ENCODE measurements at places on chromosomes 12 and 14.

DNA sequence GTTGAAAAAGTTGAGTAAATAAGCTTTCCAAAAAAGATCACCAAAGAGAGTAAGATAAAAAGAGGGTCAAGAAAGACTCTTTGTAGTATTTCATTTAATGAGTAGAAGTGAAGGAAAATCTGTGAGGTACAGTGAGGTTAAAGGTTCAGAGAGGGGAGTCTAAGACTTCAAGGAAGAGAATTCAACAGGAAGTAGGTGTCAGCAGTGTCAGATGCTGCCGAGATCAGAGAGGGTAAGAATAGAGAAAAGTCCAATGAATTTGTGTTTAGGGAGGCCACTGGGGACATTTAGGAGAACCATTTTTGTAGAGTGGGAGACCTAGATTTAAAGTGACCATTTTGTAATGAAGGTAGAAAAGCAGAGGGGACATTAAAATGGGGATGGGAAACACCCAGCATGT lies 71.6 kb upstream of the KRAS start:
- DNase-seq = no peak

GRCh38 chr14:86373886-86374285 lies 843.9 kb downstream of the FLRT2 start:
- no peak for DNase-seq

DNA sequence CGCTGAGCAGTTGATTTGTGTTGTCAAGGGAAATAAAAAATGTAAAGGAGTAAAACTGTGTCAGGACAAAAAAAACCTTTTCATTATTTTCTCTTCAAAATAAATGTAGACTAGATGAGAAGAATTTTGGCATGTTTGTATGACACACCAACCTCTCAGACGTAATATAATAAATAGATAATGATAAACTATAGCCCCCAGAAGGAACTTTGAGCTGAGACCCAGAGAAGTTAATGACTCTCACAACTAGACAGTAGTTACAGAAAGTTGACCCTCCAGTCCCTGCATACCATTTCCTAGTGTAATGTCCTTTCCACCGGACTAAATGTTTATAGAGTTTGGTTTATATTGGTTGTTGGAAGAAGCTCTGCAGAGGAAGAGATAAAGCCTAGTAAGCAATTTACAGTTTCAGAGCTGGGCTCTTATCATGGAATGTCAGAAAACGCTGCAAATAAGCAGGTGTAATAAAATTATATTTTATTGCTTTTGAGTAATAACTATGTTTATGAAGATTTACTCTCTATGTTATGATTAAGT lies 97.3 kb downstream of the TRHDE start:
- no peak for DNase-seq

DNA sequence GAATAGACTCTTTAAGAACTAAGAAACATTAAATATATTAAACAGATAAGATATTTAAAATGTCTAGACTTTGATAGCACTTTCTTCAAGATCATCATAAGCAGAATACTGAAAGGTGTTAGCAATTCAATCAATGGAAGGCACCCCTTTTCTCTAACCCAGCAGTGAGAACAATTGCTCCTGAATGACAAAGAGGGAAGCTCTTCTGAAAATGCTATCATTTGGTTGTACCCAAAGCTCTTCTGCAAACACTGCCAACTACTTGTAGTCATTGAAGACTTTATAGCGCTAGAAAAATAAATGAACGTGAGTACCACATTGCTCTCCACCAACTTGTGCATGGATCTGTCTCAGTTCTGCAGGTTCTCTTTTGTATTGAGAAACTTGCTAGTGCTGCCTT lies 62.2 kb upstream of the LMO3 start:
- DNase-seq = no peak

- no peak for DNase-seq
Measured at GRCh38 chr12:13041224-13041623, 3.0 kb upstream of the FAM234B start.

DNA sequence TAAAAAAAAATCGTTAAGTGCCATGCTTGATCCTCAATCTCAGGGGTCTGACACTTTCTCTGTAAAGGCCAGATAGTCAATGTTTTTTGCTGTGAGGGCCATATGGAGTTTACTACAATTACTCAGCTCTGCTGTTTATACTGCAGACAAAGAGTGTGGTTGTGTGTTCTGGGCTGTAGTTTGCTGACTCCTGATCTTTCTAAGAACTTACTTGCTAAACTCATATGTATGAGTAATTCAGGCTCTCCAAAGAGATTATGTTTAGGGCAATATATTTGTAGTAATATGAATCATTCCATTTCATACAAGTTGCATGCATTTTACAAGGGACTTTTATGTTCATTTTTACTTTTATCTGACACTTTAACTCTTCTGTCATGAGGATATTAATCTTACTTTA lies 188.2 kb downstream of the TMTC2 start:
- no peak for DNase-seq

DNA sequence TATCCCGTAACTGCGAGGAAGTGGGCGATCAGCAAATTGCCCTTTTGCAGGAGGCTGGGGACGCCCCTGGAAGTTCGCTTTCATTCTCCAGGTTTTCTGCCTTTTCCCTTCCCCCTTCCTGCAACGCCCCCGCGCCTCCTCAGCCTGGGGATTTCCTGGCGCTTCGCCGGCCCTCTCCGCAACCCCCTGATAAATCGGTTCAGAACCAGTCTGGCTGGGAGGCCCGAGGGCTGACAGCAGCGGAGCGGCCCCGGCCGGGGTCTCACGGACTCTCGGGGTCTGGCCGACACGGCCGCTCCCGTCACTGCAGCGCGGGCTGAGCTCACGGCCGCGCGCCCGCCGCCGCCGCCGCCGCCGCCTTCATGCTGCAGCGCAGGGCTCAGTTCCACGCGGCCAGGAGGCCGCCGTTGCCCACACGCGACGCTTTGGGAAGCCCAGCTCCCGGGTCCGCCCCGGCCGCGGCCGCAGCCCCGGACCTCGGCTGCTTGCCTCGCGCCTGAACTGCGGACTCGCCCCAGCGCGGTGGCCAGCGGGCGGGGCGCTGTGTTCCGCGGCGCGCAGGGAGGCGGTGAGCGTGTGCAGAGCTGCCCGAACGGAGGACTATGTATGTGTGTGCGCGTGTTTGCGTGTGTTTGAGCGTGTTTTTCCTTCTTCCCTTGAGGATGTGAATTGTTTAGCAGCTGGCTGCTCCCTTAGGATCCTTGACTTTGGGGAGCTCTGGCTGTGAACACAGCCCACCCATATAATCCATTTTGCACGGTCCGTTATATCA lies at the start of gene LRFN5:
LRFN5 (plus strand) TSS at position 345 of the 772 bp plus-strand sequence.
- DNase-seq = no peak

DNA sequence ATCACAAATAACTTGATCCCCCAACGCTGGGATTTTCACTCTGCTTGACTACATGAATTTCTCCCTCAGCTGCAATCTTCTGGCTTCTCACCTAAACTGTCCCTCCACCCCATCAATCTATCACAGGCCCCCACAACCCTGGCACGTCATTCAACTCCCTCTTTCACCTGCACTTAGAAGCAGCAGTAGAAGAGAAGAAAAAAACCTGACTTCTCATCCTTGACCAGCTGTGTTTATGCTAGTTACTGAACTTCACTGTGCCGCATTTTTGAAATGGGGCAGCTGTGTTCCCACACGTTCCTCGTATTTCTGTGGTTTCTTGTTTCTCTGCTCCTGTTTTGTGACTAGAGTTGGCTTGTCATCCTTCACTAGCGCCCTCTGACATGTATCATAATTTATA lies 35.0 kb downstream of the ITPR2 start:
- no peak for DNase-seq

- no peak for DNase-seq
Measured at GRCh38 chr14:36996857-36997590, 175.4 kb downstream of the SLC25A21 start.

- no peak for DNase-seq
Measured at GRCh38 chr14:93276031-93276716, 56.7 kb downstream of the BTBD7 start.

GRCh38 chr14:39861229-39861600 lies 429.0 kb upstream of the FBXO33 start:
- no peak for DNase-seq

GRCh38 chr12:126742241-126742641 lies 1524.7 kb upstream of the TMEM132C start:
- DNase-seq = no peak

DNA sequence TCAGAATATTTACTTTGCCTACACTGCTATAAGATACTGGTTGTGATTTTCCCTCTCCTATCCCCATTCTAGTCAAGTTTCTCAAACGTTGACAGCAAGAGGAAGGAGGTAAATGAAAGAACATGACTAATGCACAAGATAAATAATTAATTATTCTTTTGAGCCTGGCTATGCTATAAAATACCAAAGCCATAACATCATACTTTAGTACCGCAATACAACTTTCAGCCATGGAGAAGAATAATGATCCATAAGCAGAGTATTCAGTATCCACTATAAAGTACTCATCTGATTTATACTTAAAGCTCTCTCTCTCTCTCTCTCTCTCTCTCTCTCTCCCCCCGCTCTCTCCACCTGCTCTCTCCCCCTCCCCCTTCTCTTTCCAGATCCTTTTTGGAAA lies 41.3 kb downstream of the TDG start:
- no peak for DNase-seq

GRCh38 chr12:123058980-123059379 lies 78.5 kb downstream of the ARL6IP4 start:
- no peak for DNase-seq

- no peak for DNase-seq
Measured at GRCh38 chr14:68230950-68231717, 411.6 kb downstream of the RAD51B start.

- DNase-seq = no peak
Measured at GRCh38 chr14:61475316-61475715, 153.9 kb downstream of the PRKCH start.

- no peak for DNase-seq
Measured at GRCh38 chr14:60315196-60315990, 66.4 kb downstream of the PPM1A start.

DNA sequence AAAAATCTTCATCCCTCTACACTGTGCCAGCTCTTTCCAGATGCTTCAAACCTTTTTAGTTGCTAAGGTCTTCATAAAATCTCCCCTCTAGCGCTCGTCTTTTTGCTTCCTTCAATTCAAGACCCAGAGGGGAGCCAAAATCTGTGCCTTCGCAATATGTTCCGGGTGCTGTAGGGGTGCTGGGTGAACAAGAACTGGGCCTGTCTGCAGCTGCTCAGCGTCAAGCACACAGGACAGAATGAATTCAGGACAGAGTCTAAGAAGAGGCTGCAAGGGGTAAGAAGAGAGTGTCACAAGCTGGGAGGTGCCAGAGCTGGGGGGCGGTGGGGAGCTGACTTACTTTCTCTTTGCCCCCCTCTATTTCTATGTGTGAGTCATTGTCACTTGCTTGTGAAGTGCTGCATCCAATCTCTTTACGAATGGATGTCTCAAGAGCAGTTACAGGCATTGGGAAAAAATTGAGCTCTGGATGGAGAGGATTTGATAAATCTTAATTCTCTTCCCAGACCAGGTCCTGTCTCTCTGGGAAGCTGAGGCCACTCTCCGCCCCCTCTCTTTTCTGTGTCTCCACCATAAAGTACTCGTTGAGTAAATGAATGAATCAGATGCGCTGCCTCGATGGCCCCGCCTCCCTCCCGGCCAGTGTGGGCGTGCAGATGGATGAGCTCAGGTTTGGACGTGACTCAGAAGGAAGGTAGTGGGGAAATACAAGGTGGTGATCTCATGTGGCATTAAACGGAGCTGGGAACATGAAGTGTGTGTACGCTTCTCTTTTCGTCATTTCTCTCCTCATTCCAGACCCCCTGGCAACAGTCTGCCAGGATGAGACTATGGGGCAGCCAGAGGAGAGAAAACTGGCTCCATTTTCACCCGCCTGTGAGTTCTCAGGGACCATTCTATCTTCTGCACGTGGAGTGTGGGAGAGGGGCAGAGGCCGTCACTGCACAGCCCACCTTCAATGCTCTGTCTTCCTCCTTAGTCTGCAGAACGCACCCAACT lies 91.3 kb downstream of the TSPAN9 start:
- no peak for DNase-seq

DNA sequence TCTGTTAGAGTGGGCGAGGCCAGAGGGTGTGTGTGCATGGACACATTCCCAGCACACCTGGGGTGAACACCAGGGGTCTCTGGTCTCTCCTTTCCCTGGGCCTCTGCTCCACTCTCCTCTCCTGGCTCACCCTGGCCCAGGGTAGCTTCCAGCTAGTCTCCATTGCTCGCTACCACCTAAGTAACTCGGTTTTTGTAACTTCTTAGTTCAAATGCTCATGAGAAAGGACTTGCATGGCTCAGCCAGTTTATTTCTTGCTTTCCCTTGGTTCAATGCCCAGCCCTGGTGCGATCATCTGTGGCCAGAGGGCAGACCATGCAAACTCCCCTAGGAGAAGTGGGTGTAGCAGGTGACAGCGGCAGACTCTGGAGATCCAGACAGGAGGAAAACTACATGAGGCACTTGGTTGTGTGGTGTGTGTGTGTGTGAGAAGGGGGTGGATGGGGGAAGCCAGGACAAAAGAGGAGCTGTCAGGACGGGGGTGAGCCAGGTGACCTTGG lies 8.9 kb upstream of the ACVR1B start:
- DNase-seq = no peak

DNA sequence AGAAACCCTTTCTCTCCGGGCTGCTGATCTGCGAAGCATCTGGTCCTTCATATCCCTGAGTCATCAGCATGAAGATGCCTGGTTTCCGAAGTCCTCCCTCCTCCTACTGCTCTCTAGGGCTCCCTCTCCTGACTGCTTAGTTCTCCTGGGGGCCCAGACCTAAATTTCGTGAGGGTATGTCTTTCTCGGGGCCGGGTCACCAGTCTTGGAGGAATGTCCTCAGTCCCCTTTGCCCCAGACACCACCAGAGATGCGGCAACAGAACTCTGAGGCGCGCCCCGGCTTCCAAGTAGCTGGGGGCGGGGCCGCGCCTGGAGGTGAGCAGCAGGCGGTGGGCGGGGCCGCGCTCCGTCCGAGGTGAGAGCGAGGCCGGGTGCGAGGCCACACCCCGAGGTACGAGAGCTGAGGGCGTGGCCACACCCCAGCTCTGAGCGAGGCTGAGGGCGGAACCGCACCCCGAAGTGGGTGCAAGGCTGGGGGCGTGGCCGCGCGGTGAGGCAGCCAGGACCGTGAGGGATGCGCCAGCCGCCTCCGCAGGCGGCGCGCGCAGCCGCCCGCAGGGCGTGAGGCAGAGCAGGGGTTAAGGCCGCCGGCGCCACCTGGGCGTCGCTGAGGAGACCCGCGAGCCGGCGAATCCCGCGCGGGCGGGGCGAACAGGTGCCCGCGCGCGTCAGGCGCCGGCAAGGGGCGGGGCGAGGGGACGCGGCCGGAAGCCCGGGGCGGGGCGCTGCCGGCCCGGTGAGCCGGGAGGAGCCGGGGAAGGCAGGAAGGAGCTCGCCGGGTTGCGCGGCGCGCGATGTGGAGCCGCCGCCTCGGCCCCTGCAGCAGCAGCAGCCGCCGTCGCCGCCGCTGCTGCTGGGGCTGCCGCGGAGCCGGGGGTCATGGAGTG lies at the start of gene BICDL1:
BICDL1 (plus strand) TSS at position 765 of the 889 bp plus-strand sequence. CDS start 633 bp downstream, outside the sequence.
- DNase-seq = peak; percentile 89

DNA sequence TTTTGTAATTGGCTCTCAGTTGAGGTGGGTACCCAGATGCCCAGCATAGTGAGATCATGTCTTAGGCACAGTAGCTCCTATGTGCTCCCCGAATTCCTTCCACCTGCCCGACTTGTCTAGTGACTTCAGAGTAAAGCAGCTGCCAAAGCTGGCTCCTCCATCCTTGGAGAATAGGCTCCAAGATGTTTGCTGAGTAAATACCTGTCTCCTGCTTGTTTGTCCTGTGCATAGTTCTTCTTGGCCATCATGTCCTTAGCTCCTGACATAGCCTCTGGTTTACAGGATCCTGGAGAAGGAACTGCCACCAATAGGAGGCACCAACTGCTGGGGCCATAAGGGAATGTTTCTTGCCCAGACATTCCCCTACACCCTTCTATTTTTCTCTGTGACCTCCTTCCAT lies 52.6 kb upstream of the CISTR start:
- no peak for DNase-seq
